ENCODE measurements at places on chromosomes 5 and 9. TPM values are rescaled to one million over a fixed set of nuclear protein-coding genes. Genes with fewer than 3 reads are reported as not detected.

DNA sequence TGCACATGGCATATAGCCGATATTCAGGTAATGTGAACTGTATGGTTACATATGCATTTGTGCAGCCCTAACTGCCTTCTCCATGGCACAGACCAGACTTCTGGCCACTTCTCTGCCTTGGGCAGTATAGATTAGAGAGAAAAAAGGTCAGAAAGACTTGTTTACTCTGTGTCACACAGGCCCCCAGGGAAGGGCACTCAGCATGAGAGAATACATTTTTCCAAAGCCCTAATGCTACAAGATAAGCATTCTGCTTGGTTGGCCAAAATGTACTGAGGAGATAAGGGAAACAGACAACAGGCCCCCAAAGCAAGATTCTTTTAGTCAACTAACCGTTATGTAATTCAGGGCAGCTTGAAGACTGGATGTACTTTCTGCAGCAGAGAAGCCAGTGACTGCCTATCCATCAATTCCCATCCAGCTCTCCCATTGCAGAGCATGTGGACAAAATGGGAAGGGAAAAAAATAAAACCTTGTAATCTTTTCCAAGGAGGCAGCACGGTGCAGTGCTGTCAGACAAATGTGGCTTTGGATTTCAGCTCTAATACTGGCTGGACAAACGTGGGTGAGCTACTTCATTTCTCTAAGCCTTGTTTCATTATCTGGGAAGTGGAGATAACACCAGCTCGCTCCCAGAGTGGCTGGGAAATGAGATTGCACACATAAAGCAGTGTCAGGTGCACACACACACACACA is 205.9 kb downstream of the NSG2 start:
- no peak overlapping the region for H3K27ac ChIP-seq
- no peaks in the 10 kb centered on the region for H3K36me3 ChIP-seq
- no peak overlapping the region for H3K4me3 ChIP-seq
- peaks cover 2% of the 10 kb centered on the region for H3K27me3 ChIP-seq
- H3K4me1 ChIP-seq, result no peaks in the 10 kb centered on the region
- DNase-seq, result no peak

GRCh38 chr5:167908606-167909005 is 382.8 kb upstream of the WWC1 start:
- peaks cover 12% of the 10 kb centered on the region for H3K27me3 ChIP-seq
- no peak for DNase-seq
- H3K27ac ChIP-seq, result no peak overlapping the region
- H3K4me1 ChIP-seq, result peaks cover 2% of the 10 kb centered on the region
- H3K36me3 ChIP-seq, result no peaks in the 10 kb centered on the region
- H3K4me3 ChIP-seq, result no peak overlapping the region

GRCh38 chr5:142630927-142631539 is 54.9 kb downstream of the FGF1 start:
- no peak for DNase-seq
- no peaks in the 10 kb centered on the region for H3K27me3 ChIP-seq
- H3K4me3 ChIP-seq, result no peak overlapping the region
- H3K36me3 ChIP-seq, result no peaks in the 10 kb centered on the region
- peaks cover 17% of the 10 kb centered on the region for H3K4me1 ChIP-seq
- H3K27ac ChIP-seq, result no peak overlapping the region

GRCh38 chr5:21263361-21263760 is 1275.4 kb upstream of the CDH18 start:
- peak overlapping the region; percentile 78 for H3K27ac ChIP-seq
- peaks cover 3% of the 10 kb centered on the region for H3K36me3 ChIP-seq
- H3K4me3 ChIP-seq, result no peak overlapping the region
- H3K27me3 ChIP-seq, result no peaks in the 10 kb centered on the region

- no peak overlapping the region for H3K4me3 ChIP-seq
- peaks cover 44% of the 10 kb centered on the region for H3K4me1 ChIP-seq
Observed at GRCh38 chr5:132475987-132476875, 14.3 kb downstream of the IRF1 start.

GRCh38 chr5:103511554-103511885 is 51.1 kb downstream of the NUDT12 start:
- H3K27me3 ChIP-seq, result no peaks in the 10 kb centered on the region
- peaks cover 29% of the 10 kb centered on the region for H3K4me1 ChIP-seq
- peaks cover 5% of the 10 kb centered on the region for H3K36me3 ChIP-seq
- peak overlapping the region; percentile 86 for H3K27ac ChIP-seq

- no peak overlapping the region for H3K27ac ChIP-seq
- peaks cover 41% of the 10 kb centered on the region for H3K27me3 ChIP-seq
- no peaks in the 10 kb centered on the region for H3K4me1 ChIP-seq
- H3K4me3 ChIP-seq, result no peak overlapping the region
Observed at GRCh38 chr9:76733096-76733495, 31.1 kb upstream of the PCA3 start.

DNA sequence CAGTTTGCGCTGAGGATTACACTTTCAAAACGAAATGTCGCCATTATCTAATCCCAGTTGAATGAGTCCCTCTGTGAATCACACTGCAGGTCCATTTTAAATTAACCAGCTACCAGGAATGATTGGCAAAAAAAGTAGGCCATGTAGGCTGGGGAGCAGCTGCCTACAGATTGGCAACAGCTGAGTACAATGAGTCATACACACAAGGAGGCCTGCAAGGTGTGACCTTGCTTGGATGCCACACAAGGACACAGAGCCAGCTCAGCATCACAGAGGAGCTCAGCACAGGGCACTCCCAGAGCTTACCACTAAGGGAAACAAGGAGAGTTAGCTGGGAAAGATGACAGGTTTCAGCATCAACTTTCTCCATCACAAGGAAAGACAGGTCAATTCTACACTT is 12.9 kb downstream of the HAVCR1 start:
- no peak overlapping the region for H3K27ac ChIP-seq
- H3K4me3 ChIP-seq, result no peak overlapping the region
- no peak for DNase-seq
- H3K27me3 ChIP-seq, result peaks cover 2% of the 10 kb centered on the region

GRCh38 chr9:82805027-82805426 is 257.9 kb downstream of the RASEF start:
- H3K27me3 ChIP-seq, result peaks cover 7% of the 10 kb centered on the region
- H3K4me3 ChIP-seq, result no peak overlapping the region
- H3K27ac ChIP-seq, result no peak overlapping the region
- no peak for DNase-seq
- no peaks in the 10 kb centered on the region for H3K4me1 ChIP-seq
- H3K36me3 ChIP-seq, result no peaks in the 10 kb centered on the region

The SLC12A7 gene
- total RNA-seq, result 11.5 TPM

The MAP1B gene
- total RNA-seq, result 207 TPM

The FAM78A gene
- total RNA-seq, result 1.0 TPM
